ENCODE measurements at places on chromosomes 1 and 21. TPM values are rescaled to one million over a fixed set of nuclear protein-coding genes. Genes with fewer than 3 reads are reported as not detected.

Gene FAM163A
- total RNA-seq: not detected

Gene OLIG1
- total RNA-seq: not detected

Gene ZNF684
- total RNA-seq: 1.3 TPM

Gene ARMH1
- total RNA-seq: not detected

Gene TMEM9
- 66.9 TPM for total RNA-seq

Gene FCGR2B
- not detected for total RNA-seq

Gene CPTP
- 20.2 TPM for total RNA-seq

Gene PERM1
- under 0.01 TPM for total RNA-seq

Gene C8A
- not detected for total RNA-seq

Gene MAPKAPK2
- total RNA-seq: 33.2 TPM

Gene TNFSF4
- total RNA-seq: 0.13 TPM

Gene KANK4
- 0.13 TPM for total RNA-seq

Gene EXTL1
- not detected for total RNA-seq

Gene LCE6A
- not detected for total RNA-seq

Gene SYT2
- under 0.01 TPM for total RNA-seq

Gene LCE1A
- not detected for total RNA-seq
